Fibroblast of skin of back (primary cell): ENCODE measurements at places on chromosomes 12 and 14.
A peak's percentile ranks its signal among the peaks of the same experiment; 100 is the strongest.

GRCh38 chr14:89544636-89545301 is 127.7 kb upstream of the FOXN3 start:
- DNase-seq = no peak

GRCh38 chr14:71996610-71997009 is 64.4 kb downstream of the RGS6 start:
- no peak for DNase-seq

DNA sequence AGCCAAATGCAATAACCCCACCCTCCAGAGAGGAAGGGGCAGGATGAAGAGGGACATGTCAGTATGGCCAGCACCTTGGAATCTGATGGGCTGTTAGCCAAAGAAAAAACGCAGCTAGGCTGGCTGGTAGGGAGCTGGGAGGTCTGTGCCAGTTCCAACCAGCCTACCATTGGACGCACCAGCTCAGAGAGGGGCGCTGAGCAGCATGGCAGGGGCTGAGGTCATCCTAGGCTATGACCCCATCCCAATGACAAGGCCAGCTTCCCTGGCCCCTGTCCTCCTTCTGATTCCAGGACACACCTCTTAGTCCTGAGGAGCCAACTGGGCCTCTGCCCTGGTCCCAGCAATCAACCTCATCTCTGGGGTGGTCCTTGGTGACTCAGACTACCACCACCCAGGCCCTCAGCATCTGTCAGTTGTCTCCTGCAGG is 12.2 kb downstream of the ACTN1 start:
- DNase-seq = peak; percentile 31

DNA sequence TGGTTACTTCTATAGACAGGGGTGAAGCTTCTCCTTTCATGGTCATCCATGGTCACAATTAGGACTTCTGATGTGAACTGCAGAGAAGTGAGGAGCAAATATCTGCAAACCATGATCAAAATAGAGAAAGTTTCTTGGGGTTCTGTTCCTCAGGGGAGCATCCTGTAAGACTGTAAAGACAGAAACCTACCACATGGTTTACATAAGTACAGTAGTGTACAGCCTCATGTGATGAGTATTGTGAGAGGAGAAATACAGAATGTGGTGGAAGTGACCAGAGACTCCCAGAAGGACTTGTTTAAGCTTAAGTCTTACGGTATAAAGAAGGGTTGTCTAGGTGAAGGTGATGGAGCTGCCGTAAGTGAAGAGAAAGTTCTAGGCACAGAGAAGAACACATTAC is 484.7 kb downstream of the LRIG3 start:
- DNase-seq = no peak

DNA sequence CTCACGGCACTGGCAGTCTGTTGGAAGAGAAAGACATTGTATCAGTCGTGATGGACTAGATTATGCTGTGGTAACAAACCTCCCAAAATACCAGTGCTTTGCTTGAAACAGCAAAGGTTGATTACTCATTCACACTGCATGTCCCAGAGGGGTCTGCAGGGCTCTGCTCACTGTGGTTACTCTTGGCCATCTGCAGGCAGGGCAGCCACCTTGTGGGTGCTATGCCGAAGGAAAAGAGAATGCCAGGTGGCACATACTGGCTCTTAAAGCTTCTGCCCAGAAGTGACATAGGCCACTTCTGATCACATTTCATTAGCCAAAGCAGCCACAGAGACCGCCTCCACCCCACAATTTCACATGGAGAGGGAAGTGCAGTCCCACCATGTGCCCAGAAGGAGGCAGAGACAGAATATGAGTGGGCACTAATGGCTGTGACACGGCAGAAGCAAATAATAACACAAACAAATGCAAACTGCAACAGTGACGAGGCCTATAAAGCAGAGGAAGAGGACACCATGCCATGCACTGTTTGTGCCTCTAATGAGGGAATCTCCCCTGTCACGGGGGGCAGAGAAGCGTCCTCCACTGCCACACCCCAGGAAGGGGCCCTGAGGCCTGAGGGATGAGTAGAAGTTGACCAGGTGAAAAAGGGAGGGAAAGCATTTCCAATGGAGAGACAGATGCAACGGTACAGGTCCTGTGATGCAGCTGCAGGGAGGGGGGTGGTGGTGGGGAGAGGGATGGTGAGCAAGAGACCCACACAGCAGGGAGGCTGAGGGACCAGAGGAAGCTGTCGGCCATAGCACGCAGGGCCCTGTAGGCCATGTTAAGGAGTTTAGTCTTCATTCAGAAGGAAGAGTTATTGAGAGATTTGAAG is 51.7 kb upstream of the KICS2 start:
- DNase-seq = peak; percentile 5

- no peak for DNase-seq
These were observed 136.3 kb downstream of the DIO2 start for GRCh38 chr14:80074900-80075574.
